Keratinocyte (primary cell): ENCODE measurements at places on chromosomes 7 and 10.

DNA sequence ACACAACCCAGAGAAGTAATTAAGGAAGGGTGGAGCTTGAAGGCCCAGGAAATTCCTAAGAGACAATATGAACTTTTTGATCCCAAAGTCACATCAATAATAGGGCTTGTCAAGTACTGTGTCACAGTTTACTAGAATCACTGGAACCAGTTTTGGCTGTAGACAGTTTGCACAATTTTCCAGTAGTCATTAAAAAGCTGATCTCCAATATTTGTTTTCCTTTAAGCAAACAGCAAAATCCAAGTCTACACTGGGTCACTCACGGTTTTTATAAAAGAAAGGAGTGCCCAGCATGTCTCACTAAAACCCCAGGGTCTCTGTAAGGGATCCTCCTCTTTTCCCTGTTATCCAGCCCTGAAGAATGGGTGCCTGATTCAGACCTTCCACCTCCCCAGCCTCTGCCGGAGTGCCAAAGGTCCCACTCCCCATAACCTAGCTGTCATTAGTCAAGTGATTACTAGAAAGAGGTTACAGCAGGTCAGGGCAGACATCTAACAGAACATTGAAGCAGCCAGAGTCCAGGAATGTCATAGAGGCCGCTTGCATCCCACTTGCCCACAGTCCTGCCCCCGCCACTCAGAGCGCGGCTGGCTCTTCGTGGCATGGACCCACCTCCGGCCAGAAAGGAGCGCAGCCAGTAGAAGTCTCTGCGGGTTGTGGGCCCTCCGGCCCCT is 552 bp downstream of the SLC25A16 start:
- peaks cover 3% of the 10 kb centered on the region for H3K4me1 ChIP-seq
- DNase-seq: no peak
- peaks cover 2% of the 10 kb centered on the region for H3K36me3 ChIP-seq
- no peaks in the 10 kb centered on the region for H3K27me3 ChIP-seq
- H3K4me3 ChIP-seq: peak overlapping the region; percentile 99

GRCh38 chr7:80686576-80686975 is 48.1 kb downstream of the CD36 start:
- H3K36me3 ChIP-seq: no peaks in the 10 kb centered on the region
- no peak for DNase-seq
- no peaks in the 10 kb centered on the region for H3K27me3 ChIP-seq

DNA sequence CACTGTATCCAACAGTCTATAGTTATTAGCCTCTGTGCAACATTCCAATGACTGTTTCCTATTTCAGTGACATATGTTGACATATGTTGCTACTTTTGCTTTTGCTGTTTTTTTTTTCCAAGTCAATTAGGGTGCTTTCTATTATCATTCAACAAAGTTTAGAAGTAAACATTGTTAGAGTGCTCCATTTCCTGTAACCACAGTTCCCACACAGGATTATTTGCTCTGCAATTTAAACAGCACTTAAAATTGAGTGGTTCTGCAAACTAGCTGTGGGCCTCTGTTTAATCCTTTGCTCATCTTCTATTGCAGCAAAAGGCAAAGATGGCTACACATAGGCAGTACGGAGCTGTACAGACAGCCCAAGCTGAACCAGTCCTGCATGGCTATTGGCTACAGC is 46.5 kb upstream of the PTN start:
- DNase-seq: no peak
- H3K36me3 ChIP-seq: no peaks in the 10 kb centered on the region
- no peaks in the 10 kb centered on the region for H3K27me3 ChIP-seq

GRCh38 chr7:124089621-124090020 is 56.8 kb upstream of the TMEM229A start:
- H3K4me1 ChIP-seq: no peaks in the 10 kb centered on the region
- H3K4me3 ChIP-seq: no peak overlapping the region
- no peak for DNase-seq
- no peak overlapping the region for H3K27ac ChIP-seq

DNA sequence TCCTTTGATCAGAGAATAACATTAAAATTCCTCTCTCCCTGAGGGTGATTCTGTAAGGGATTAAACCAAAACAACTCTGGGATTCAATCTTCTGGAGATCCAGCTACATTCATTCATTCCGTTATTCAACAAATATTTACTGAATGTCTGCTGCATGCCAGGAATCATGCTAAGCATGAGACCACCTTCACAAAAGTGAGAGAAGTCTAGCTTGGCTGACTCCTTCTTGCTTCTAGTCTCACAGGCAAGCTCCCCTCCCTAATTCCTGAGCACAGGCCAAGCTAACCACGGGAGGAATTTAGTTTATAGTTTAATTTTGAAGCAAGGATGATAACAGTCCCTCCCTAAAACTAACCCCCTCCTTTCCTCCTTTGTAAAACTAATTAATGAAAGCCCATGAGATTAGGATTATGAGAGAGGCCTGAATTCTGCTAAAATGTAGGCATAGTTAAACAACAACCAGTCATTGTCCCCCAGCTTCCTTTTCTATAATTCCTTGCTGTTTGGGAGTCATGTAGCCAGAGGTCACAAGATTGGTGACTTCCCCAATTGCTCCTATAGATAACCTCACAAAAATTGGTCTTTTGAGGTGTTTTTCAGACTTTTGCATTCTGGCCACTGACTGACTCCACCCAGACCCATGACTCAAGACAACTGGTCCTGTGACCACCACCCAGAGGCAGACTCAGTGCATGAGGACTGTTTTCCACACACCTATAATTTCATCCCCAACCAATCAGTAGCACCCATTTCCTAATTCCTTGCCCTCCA is 113.5 kb downstream of the ITGB8 start:
- H3K27ac ChIP-seq: no peak overlapping the region
- H3K36me3 ChIP-seq: no peaks in the 10 kb centered on the region
- no peaks in the 10 kb centered on the region for H3K4me1 ChIP-seq
- DNase-seq: no peak

DNA sequence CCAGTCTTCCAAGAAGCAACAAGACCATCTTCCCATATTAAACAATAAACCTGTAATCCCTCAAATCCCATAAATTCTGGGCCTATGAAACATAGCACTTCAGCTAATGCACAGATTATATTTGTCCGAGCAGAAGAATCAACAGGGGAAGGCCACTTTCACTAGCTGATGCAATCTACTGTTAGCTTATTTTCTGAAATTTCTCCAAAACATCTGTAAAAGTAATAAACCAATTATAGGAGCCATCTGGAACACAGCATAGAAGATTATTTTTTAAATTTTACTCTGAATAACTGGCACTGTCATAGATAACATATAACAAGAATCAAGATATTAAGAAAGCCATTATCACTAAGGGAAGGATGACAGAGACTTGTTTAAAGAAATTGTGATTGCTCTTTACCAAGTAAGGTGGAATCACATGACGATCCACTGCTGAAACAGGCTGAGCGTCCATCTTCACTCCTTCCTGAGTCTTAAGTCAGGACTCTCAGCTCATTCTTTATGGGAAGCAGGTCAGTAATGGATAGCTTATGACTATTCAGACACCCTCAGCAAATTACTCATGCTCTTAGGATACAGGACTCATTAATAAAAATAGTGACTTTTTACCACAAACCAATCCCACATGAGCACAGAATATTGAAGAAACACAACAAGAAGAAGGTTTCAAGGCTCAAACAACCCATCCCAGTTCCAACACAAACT is 719.5 kb downstream of the XPNPEP1 start:
- H3K27me3 ChIP-seq: no peaks in the 10 kb centered on the region
- DNase-seq: no peak
- no peaks in the 10 kb centered on the region for H3K36me3 ChIP-seq
- no peak overlapping the region for H3K4me3 ChIP-seq
- no peaks in the 10 kb centered on the region for H3K4me1 ChIP-seq

DNA sequence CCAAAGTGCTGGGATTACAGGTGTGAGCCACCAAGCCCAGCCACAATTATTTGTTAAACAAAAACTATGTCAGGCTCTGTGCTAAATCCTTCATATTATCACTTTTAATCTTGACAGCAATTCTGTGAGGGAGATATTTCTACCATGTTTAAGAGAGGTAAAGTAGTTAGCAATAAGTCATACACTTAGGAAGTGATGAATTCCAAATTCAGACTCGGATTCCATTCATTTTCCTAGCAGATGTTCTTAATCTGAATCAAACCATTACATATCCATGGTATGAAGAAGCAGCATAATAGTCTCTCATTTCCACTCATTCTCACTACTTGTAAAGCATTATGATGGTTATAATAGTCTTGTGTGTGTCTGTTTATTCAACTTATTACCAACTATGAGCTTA is 2.9 kb upstream of the CD36 start:
- no peaks in the 10 kb centered on the region for H3K27me3 ChIP-seq
- H3K4me3 ChIP-seq: no peak overlapping the region
- DNase-seq: no peak
- H3K27ac ChIP-seq: no peak overlapping the region
- H3K36me3 ChIP-seq: no peaks in the 10 kb centered on the region

DNA sequence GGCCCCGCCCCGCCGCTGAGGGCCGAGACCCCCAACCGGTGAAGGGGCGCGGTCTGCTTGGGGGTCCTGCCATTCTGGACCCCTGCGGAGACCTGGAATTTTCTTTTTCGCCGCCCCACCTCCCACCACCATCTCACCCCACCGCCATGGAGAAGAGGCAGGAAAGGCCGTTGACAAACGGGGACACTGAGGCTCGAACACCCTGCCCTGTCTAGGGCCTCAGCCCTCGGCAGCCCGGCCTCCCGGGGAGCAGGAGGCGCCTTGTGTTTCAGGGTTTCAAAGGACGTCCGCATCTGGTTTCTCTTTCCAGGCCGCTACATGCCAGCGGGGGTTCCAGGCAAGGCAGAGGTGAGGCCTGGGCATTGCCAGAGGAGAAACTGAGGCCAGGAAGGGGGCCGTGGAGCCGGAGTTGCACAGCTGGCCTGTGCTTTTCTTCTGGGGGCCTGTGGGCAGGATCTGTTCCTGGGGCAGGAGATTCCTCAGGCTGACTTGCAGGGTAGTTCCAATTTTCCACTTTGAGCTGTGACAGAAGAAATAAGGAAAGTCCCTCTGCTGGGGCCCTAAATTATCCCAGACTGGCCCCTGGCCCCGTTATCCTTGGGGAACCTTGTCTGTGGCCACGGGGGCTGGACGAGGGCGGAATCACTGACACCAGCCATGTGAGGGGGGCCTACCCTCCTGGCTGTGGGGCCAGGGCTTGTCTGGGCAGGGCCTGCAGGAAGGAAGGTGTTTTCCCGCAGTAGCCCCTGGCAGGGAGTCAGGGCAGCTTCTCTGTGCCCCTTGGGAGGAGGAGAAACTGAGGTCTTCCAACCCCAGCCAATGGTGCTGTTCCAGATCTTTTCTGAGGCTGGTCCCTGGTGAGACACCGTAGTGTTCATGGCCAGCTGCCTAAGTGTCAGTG is 900 bp upstream of the MICALL2 start:
- peaks cover 54% of the 10 kb centered on the region for H3K4me1 ChIP-seq
- peak overlapping the region; percentile 1 for H3K4me3 ChIP-seq
- no peaks in the 10 kb centered on the region for H3K36me3 ChIP-seq
- peak overlapping the region; percentile 49 for H3K27ac ChIP-seq
- no peak for DNase-seq

DNA sequence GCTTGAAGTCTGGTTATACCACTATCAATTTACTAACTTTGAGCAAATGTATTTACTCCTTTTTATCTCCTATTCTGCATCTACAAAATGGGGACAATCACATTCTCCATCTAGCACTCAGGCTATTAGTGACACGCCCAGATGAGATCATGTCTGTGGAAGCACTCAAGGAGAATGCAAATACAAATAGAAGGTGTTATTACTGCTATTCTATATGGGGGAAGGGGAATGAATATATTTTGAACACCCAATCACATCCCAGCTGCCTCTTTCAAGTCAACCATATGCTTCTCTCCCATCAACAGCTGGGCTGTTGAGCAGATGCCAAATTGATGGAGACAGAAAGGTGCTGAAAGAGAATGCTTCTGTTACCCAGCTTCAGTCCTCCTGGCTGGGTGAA is 23.5 kb downstream of the SGMS1 start:
- H3K27ac ChIP-seq: no peak overlapping the region
- H3K4me1 ChIP-seq: peaks cover 37% of the 10 kb centered on the region
- no peaks in the 10 kb centered on the region for H3K36me3 ChIP-seq
- DNase-seq: no peak

GRCh38 chr10:100520811-100521210 is 1.1 kb upstream of the SEC31B start:
- H3K27ac ChIP-seq: no peak overlapping the region
- no peak overlapping the region for H3K4me3 ChIP-seq
- peaks cover 3% of the 10 kb centered on the region for H3K36me3 ChIP-seq
- no peaks in the 10 kb centered on the region for H3K27me3 ChIP-seq
- H3K4me1 ChIP-seq: no peaks in the 10 kb centered on the region

- H3K4me3 ChIP-seq: no peak overlapping the region
- no peaks in the 10 kb centered on the region for H3K36me3 ChIP-seq
- DNase-seq: no peak
- peaks cover 20% of the 10 kb centered on the region for H3K4me1 ChIP-seq
- H3K27me3 ChIP-seq: no peaks in the 10 kb centered on the region
Observed at GRCh38 chr7:108284349-108285002, 154.3 kb upstream of the LAMB4 start.

DNA sequence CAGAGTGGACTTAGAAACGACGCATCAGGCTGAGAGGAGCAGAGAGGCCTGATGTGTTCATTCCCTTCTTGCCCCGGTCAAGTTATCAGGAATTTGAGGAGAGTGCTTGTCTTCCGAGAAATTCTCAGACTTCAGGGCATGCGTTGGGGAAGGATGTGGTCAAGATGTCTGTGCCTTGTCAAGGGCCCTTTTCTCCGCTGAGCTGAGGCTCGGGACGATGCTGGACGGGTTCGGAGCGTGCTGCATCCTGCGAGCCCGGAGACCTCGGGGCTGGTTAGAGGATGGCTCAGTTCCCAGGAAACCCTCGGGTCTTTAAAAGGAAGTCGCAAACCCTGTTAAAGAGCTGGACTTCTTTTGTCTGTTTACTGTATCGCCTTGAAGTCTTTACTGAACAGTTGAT is 325.4 kb downstream of the ADARB2 start:
- H3K36me3 ChIP-seq: no peaks in the 10 kb centered on the region
- H3K4me1 ChIP-seq: no peaks in the 10 kb centered on the region
- H3K27me3 ChIP-seq: no peaks in the 10 kb centered on the region
- H3K27ac ChIP-seq: no peak overlapping the region
- DNase-seq: no peak
- no peak overlapping the region for H3K4me3 ChIP-seq

GRCh38 chr7:158811461-158811860 is 17.8 kb downstream of the ESYT2 start:
- no peak for DNase-seq
- H3K27me3 ChIP-seq: no peaks in the 10 kb centered on the region
- peaks cover 40% of the 10 kb centered on the region for H3K4me1 ChIP-seq
- H3K27ac ChIP-seq: peak overlapping the region; percentile 80
- H3K36me3 ChIP-seq: peaks cover 4% of the 10 kb centered on the region

GRCh38 chr10:34407324-34407805 is 407.7 kb downstream of the PARD3 start:
- DNase-seq: no peak
- no peak overlapping the region for H3K27ac ChIP-seq
- no peaks in the 10 kb centered on the region for H3K36me3 ChIP-seq
- no peak overlapping the region for H3K4me3 ChIP-seq

GRCh38 chr7:158432369-158433341 is 155.0 kb downstream of the PTPRN2 start:
- no peaks in the 10 kb centered on the region for H3K27me3 ChIP-seq
- H3K36me3 ChIP-seq: no peaks in the 10 kb centered on the region
- H3K4me1 ChIP-seq: no peaks in the 10 kb centered on the region
- H3K27ac ChIP-seq: peak overlapping the region; percentile 27
